Nephron progenitor cell (in vitro differentiated cells): ENCODE measurements at places on chromosomes 7 and 10.

GRCh38 chr10:30463944-30464451, 30.0 kb downstream of the MAP3K8 start:
- no peak for DNase-seq

- no peak for DNase-seq
Measured at GRCh38 chr7:29116361-29117200, 29.8 kb downstream of the CPVL start.

- DNase-seq: no peak
Measured at GRCh38 chr10:51004776-51005175, 69.5 kb upstream of the PRKG1 start.

DNA sequence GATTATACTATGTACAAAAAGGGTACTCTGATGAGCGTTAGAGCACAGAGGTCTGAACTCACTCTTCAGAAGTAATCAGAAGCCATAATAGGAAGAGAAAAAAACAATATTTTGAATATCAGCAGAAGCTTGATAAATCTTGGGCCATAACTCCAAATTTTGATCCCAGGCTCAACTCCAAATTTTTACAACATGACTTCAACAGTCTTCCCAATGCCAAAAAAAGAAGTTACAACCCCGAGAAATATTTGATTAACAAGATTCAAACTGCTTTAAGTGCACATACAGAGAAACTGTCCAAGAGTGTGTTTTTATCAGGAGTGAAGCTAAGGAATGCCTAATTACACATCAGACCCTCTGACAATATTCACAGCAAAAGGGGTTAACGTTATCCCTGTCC, 7.5 kb downstream of the MPP7 start:
- DNase-seq: no peak

DNA sequence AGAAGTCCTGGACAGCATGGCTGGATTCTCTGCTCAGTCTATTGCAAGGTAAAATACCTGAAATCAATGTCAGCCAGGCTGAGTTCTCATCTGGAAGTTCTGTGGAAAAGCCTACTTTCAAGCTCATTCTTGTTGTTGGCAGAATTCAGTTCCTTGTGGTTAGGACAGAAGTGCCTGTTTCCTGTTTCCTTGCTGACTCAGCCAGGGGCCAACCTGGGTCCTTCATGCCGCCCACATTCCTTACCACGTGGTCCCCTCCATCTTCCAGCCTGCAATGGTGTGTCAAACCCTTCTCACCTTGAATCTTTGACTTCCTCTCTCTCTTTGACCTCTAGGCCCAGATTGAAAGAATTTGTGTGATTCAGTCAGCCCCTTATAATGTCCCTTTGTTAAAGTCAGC, 197.1 kb upstream of the STK17A start:
- no peak for DNase-seq

- DNase-seq: no peak
Measured at GRCh38 chr7:47085491-47086275, 496.2 kb downstream of the TNS3 start.

- no peak for DNase-seq
Measured at GRCh38 chr10:97442277-97442676, 3.5 kb downstream of the EXOSC1 start.

DNA sequence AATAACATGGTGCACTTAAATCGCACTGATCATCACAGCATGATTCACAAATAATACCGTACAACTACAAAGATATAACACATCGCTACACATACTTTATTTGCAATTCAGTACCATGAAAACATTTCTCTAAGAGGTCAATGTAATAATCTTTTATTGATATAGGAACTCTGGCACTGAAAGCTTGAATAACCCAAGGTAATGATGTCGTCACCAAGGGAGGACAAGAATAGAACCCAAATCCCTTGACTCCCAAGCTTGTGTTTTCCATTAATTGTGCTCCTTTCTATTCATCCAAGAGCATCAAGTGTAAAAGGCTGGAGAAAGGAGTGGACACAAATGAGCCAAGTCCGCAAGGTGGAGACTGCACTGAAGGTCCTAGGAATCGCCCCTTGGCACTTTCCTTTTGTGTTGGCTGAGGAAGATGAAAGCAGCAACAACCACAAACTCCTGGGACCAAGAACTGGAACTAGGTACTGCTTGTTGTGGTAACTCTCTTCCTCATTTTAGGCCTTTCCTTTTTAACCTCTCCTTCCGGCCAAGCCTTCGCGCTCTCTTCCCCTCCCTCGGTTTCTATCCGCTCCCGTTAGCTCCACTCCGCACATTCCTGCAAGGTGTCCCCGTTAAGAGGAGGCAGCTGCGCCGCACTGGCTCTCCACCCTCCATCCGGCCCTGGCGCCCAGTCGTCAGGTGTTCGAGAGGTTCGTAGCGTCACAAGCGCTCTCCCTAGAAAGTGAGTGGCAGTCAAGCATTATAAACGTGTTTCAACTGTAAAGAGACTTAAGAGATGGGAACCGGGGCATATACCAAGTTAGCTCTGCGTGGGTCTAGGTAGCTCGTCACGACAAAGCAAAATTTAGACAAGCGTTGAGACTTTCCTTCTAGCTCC, 1.0 kb upstream of the CBLL1 start:
- DNase-seq: peak; percentile 59

DNA sequence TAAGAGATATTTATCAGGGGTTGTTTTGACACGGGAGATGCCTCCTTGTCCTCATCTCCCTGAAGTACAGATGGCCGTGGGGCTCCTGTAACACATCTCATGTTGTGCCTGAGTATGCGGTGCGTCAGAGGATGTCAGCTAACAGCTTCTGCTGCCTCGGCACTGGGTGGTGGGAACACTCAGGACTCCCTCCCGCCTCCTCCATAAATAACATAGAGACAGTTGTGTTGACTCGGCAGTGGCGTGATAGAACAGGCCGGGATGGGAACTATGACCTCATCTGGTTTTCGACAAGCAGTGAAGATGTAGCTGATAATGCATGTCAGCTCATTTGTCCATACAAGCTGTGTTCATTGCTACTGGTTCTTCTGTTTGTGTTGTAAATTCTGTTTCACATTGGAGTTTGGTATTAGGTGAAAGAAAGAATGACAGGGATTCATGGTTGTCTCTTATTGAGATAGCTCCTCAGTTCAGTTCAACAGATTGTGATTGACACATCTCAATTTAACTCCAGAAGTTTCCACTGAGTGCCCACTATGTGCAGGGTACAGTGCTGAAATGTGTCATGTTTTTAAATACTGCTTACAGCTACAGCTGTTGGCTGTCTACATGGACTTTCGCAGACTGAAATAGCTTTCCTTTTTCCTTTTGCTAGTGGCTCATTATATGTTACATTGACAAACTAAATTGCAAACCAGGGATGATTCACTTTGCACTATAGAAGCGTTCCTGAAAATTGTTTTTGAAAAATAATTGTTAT, 87.4 kb downstream of the CHN2 start:
- DNase-seq: peak; percentile 34

DNA sequence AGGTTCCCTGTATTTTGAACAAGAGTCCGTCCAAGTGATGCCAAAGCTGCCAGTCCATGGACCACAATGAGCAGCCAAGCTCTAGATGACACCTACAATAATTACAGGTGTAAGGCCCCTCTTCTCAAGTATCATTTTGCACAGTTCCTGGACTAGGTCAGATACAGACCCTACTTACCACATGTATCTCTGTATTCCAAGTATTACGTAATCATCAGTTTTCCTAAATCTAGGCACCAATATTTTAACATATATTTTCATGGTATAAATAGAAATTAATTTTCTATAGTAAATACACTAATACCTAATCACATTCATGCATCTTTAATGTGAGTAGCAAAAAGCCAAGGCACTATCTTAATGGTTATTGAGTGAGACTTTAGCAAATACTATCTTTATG, 157.0 kb upstream of the PRSS1 start:
- DNase-seq: no peak

DNA sequence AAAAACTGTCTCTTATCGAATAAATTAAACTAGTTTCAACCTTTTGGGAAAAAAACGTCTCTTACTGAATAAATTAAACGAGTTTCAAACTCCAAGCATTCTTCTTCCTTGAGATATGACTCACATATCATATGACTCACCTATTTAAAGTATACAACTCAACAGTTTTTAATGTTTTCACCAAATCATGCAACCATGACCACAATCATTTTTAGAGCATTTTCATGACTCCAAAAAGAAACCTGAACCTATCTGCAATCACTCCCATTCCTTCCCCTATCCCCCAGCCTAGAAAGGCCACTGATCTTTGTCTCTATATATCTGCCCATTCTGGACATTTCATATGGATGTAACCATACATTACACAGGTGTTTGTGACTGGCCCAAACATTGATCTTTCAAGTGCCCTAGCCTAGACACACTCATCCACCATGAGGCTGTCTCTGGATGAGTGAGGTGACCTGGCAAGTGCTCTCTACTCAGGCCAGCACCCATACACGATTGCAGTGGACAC, 115.3 kb downstream of the PIP4K2A start:
- no peak for DNase-seq

DNA sequence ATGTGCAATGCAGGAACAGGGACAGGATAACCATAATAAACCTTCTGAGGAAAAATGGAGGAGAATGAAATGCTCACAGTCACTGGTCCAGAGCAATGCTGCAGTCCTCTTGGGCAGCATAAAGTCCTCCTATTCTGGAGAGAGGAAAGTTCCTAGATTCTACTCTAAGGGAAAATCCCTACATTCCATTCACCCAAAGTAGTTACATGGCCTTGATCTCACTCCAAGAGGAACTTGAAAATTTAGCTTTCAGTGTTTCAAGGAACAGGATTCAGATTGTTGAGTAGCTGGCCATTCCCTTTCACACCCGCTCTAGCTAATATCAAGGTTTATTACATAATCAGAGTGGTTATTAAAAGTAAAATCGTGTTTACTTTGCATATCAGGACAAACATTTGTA, 168.3 kb downstream of the CHRM2 start:
- DNase-seq: no peak

DNA sequence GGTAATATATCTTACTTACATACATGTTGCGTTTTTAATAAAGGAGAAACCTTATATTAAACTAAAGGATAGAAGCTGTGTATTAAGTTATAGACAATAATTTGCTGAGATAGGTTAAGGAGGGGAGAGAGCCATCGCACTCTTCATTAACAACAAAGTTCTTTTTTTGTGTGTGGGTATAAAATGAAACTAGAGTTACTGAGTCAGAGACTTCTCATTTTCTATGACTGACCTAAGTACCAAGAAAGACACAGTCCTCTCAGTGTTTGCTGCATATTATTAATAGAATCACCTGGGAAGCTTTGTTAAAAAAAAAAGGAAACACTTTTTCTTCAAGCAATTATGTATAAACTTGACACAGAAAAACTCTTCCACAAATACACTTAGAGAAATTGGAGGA, 31.4 kb downstream of the FEZF1 start:
- DNase-seq: no peak
